ENCODE measurements at places on chromosomes 5 and 9. TPM values are rescaled to one million over a fixed set of nuclear protein-coding genes. Genes with fewer than 3 reads are reported as not detected.

DENND4C gene
- polyA plus RNA-seq: 51.0 TPM

POLK gene
- polyA plus RNA-seq: 33.6 TPM

GRCh38 chr9:9214066-9214465 lies 1398.7 kb downstream of the PTPRD start:
- DNase-seq: no peak

DNA sequence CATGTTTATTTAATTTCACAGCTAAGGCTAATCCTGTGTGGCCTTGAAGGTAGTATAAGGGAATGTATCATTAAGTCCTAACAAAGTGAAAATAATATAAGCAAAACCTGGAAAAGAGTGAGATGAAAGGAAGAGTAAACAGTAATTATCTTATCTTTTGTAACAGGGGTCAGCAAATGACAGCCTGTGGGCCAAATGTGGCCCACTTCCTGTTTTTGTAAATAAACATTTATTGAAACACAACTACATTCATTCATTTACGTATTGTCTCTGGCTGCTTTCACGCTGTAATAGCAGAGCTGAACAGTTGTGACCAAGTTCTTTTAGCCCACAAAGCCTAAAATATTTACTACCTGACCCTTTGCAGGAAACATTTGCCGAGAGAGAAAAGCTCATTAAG lies 78.4 kb upstream of the HTR4 start:
- no peak for DNase-seq

- DNase-seq: no peak
Observed at GRCh38 chr5:8550921-8551320, 682.0 kb downstream of the MTRR start.

Measured in right renal pelvis (tissue), 4 donors.